ENCODE measurements at places on chromosomes 6 and 20.

GRCh38 chr6:53671111-53671510 is 5.6 kb upstream of the KLHL31 start:
- no peak for DNase-seq

DNA sequence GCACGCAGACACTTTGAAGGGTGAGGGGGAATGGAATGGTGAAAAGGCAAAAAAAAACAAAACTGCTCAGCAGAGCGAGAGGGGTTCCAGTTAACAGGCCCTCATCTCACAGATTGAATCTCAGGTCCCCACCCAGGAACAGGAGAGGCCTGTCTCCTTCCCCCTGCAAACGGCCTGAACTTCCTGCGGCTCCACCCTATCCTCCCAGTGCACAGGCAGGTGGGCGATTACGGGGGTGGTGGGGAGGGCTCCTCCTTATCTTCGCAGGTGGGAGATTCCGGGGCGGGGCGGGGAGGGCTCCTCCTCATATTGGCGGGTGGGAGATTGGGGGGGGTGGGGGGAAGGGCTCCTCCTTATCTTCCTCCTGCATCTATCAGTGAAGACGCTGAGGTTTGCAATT is 129.0 kb downstream of the SOX4 start:
- no peak for DNase-seq

GRCh38 chr6:111306104-111306888 is 176.7 kb downstream of the REV3L start:
- DNase-seq = no peak

- DNase-seq = no peak
These were observed 49.1 kb downstream of the FAM120B start for GRCh38 chr6:170355661-170356060.

DNA sequence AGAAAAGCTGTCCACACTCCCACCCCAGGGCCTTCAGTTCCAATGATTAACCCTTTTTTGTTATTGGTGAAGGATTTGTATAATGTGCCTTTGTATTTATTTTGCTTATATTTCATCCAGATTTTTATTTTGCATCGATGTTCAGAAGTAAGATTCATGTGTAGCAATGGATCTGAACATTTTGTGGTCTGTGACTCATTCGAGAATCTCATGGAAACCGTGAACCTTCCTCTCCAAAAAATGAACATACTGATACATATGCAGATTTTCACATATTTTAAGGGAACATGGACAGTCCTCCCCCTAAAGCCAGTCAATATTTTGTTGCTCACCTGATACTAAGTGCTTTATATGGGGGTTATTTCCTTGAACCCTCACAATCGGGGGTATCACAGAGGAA is 421.8 kb upstream of the SOX4 start:
- no peak for DNase-seq

- DNase-seq = no peak
These were observed 177.0 kb upstream of the PRDM1 start for GRCh38 chr6:105909106-105909505.

GRCh38 chr6:71531841-71532240 is 243.2 kb downstream of the OGFRL1 start:
- DNase-seq = no peak

GRCh38 chr20:1491860-1492642 is 831 bp upstream of the SIRPB2 start:
- no peak for DNase-seq

GRCh38 chr6:164230259-164230658 is 815.7 kb downstream of the QKI start:
- no peak for DNase-seq

DNA sequence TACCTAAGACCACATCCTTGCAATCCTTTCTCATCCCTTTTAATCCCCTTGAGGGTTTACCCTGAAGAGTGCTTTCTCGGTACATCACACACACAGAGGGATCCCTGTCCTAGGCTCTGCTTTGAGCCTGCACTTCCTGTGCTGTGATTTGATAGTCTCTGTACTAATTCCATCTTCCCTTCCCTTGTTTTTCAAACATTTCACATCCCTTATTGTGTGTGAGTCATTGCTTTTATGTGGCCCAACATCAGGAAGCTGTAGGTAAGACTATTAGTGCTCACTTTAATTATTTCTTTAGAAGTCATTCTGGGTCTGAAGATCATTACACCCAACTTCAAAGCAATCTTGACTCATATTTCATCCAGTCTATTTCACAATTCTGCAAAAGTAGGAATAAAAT is 57.2 kb upstream of the ANKEF1 start:
- DNase-seq = no peak

- DNase-seq = no peak
These were observed 568.9 kb upstream of the CITED2 start for GRCh38 chr6:139943391-139943790.

- DNase-seq = no peak
These were observed 4.6 kb downstream of the PTPN1 start for GRCh38 chr20:50514750-50515149.

- DNase-seq = no peak
These were observed 38.4 kb upstream of the FBXL4 start for GRCh38 chr6:98986071-98986615.

DNA sequence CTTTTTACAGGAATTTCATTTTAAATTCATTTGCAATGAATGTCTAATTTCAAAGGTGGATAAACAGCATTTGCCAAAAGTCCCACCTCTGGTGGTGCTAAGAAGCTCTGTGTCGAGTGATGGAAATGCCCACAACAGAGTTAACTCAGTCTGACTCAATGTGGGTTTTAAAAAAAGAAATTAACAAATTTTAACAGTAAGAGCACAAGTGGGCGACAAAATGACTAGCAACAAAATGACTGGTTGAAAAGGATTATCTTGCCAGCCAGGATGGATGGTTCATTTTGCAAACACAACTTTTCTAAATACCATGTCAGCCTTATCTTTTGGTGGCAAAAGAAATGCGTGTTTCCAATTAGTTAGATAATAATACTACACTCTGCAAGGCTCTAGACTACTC is 14.3 kb upstream of the TAGAP start:
- DNase-seq = no peak

- no peak for DNase-seq
These were observed 127.8 kb downstream of the HFE start for GRCh38 chr6:26214803-26215584.

- no peak for DNase-seq
These were observed 107.6 kb downstream of the MYLK4 start for GRCh38 chr6:2643130-2643529.

GRCh38 chr20:31644701-31645100 is 7.0 kb downstream of the COX4I2 start:
- DNase-seq = no peak

DNA sequence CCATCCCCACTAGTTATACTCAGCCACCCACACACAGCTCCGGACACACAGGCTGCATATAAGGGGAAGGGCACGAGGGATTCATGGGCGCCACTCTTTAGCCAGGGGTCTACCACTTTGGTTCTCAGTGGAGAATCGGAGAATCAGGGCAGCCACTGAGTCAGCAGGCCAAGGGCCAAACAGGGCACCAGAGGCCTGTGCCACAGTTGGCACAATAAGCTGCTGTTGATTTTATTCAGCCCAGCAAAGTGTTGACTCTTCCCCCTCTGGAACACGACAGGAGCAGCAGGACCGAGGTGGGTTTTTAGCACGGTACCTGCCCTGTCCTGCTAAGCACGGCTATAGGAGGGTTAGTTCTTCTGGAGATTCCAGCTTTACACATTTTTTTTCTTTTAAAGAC is 48.3 kb downstream of the GJA10 start:
- no peak for DNase-seq

DNA sequence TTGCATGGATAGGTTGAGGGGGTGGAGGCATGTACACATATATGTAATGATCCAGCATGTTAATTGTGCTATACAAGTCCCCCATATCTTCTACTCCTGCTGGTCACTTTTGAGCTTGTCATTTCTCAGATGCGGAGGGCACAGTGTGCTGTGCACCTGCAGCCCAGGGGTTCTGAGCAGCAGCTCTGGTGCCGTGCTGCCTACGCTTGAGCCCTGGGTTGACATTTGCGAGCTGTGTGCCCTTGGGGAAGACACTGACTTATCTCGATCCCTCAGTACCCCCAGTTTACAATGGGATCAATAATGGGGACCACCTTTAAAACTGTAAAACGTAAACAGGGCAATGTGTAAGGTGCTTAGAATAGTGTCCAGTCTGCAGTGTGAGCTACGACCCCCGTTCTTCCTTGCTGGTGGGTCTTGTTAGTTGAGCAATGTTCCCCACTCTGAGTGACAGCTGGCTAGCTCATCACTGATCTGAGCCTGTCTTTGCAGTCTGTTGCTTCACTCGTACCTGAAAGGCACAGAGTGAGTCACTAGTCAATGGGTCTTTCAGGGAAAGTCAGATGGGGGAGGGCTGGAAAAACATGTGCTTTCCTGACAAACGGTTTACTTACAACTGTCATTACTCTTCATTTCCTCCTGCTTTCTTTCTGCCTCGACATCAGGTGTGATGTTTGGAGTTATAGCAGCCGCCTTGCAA is 91.7 kb downstream of the SLC2A10 start:
- DNase-seq = no peak

GRCh38 chr20:31708736-31709534 is 13.7 kb downstream of the BCL2L1 start:
- DNase-seq = no peak

DNA sequence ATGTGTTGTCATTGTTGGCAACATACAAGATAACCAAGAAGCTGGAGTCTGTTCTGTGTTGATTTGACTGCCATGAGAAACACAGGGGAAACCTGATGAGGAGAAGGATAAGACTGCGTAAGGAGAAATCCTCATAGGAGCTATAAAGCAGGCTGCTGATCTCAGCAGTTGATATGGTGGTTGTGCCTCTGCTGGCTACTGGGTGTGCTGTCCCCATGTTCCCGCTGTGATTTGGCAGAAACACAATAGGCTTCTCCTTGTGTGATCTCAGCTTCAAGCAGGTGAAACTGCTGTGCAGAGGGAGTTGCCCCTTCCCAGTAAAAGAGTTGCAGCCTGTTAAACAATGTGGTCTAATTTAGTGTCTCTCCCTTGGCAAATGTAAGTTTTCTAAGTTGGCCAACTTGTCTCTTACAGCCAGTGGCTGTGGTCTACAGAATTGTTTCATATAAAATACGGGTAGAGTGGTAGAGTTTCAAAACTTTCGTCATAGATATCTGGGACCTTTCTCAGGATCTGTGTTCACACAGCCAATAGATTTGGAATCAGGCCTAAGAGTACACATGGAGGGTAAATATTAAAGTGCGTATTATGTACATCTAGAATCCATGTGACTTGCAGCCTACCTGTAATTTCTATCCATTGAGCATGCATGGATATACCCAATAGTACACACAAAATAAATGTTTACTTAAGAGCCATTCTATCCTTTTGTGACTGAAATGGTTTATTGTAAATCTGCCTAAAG is 78.4 kb downstream of the RNF144B start:
- DNase-seq = no peak

DNA sequence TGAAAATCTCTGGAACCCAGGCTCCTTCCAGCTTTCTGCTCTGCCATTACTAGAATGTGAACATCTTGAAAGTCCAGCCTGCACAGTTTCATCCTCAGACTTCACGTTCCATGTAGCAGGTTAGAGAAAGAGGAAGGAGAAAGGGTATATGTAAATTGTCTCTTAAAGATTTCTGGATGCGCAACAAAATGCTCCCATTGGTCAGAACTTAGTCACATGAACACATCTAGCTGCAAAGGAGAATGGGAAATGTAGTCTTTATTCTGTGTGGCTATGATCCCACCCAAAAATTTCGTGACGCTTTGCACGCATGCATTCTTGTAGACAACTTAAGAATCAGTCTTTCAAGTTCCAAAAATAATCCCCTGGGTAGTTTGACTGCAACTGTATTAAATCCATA is 46.4 kb upstream of the CHD6 start:
- DNase-seq = no peak

GRCh38 chr20:17806107-17806506 is 106.3 kb downstream of the BANF2 start:
- no peak for DNase-seq

- no peak for DNase-seq
These were observed 54.9 kb downstream of the ANKRD6 start for GRCh38 chr6:89487864-89488263.

DNA sequence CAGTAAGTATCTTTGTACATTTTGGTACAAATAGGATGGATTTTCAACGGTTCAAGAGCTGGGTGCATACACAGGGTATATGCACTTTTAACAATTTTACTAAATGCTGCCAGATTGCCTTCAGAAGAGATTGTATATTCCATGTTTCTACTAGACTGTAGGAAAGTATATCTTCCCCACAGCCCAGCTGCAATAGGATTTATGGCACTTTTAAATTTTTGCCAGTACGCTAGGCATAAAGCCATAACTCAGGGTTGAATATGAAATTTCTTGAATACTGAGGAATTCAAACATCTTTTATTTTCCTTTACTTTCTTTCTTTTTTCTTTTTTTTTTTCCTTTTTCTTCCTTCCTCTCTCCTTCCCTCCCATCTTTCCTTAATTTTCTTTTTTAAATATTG is 78.7 kb upstream of the SULF2 start:
- DNase-seq = no peak

- DNase-seq = no peak
These were observed 82.9 kb upstream of the SCAF8 start for GRCh38 chr6:154650351-154650750.

GRCh38 chr6:166739976-166740318 is 112.9 kb upstream of the RPS6KA2 start:
- no peak for DNase-seq

GRCh38 chr20:61185841-61186601 is 66.0 kb upstream of the CDH4 start:
- no peak for DNase-seq

GRCh38 chr20:53990768-53991450 is 79.5 kb downstream of the BCAS1 start:
- DNase-seq = no peak

DNA sequence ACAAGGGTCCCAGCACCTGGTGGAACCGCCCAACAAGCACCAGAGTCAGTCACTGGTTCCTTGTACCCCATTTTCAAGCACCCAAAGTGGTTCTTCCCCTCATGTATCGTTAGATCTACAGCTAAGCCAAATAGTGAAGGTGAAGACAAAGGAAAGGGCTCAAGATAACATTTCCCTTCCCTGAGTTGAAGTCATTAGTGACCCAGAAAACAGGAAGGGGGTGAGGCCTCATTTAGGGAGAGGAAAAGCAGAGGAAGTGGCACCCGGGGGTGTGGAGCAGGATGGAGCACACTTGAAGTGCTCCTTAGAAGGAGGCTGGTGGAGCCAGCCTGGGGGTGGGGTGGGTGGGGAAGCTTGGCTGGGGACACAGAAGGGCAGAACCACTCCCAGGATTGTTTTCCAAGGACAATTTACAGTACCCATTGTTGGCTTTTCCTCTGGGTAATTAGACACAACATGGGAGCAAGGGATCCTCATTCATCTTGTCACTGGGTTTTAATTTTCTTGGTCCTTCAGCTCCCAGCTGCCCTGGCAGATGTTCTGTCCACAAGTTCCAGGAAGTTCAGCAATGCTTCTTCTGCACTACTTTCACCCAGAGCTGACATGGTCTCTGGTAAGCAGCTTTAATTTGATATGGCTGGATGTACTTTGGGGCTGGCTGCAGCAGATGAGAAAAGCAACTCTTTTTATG is 73.3 kb upstream of the CD93 start:
- DNase-seq = no peak

DNA sequence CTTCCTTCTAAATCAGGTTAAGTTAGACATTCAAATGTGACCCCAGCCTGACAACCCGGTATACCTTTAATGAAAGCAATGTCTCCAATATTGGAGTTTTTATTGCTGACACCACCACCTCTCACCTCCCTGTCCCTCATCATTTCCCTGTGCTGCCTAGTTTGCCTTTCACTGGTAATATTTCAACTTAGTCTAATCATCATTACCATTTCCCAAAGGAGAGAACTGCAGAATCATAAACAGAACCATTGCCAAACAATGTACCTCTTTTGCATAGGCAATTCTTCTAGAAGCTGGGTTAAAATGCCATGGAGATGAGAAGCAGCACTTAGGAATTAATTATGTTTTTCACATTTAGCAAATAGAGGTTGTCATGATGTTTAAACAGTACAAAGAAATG is 370.3 kb downstream of the LAMA2 start:
- no peak for DNase-seq
